ENCODE measurements at places on chromosomes 3 and 15.

DNA sequence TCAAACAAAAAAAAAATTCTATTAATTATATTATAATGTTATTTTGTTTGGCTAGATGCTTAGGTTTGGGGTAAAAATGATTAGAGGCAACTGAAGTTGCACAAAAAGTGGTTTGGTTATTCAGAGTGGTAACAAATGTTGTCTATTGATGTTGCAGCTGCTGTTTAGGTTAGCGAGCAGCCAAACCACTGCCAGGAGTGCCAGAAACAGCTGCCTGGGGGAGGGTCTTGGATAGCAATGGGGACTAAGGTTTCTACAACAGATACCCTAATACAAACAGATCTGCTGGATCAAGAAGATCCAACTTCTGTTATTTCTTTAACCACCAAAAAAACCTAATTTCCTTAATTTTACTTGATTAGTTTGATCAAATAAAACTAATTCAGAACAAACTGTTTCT, 26.6 kb downstream of the BTLA start:
- no peak for DNase-seq

DNA sequence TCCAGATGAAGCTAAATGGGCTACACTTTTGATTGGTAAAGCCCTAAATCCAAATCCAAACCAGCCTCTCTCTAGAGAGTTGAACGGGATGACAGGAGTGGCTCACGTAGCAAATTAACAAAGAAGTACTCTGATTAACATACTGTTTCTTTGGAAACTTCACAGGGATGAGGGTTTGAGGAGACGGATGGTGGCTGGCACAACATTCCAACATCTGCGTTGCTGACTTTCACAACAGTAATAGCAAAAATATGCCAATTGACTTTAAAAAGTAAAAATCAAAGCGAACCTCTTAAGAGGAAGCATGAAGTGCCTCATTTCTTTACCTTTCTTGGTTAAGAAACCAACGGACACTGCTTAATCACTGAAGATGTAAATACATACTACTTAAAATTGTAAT, 181.4 kb downstream of the TBL1XR1 start:
- DNase-seq = no peak

DNA sequence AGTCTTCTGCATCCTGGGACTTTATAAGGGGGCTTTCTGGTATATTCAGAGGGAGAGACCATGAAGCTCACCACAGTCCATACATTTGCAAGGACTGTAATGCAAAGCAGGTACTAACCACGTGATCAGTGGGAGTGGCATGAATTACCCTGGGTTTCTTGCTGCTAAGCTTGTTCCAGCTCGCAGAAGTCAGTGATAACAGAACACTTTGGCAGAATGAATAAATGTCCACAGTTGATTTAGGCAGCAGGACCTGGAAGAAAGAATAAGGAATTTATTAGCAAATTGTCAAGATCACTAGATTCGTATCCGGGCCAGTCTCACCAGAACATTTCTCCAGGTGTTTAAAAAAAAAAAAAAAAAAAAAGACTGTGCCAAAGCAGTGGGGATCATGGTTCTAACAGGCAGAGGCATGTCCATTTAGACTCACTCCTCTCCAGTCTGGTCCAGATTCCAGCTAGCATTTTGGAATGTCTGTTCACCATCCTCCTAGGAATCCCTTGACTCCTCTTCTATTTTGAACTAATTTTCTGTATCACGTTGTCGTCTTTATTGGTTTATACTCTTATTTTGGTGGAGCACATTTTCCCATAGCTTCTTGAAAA, 24.5 kb downstream of the HHLA2 start:
- no peak for DNase-seq

GRCh38 chr3:170811515-170811914, 58.5 kb downstream of the RPL22L1 start:
- no peak for DNase-seq

DNA sequence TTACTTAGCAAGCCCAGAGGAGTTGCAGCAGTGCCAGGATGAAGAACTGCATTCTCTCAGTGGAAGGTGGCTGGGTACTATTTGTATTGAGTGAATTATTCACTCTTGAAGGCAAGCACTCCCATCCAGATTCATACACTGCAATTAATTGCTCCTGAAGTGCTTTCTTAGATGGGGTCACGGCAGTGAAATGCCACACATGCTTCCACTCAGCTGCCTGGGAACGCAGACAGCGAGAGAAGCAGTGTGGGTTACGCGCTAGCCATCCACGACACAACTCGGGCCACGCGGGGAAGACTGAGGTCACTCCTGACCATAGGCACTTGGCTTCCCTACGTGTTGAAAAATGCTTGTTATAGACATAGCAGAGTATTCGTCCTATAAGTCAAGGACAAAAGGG, 30.8 kb upstream of the LMCD1 start:
- no peak for DNase-seq

DNA sequence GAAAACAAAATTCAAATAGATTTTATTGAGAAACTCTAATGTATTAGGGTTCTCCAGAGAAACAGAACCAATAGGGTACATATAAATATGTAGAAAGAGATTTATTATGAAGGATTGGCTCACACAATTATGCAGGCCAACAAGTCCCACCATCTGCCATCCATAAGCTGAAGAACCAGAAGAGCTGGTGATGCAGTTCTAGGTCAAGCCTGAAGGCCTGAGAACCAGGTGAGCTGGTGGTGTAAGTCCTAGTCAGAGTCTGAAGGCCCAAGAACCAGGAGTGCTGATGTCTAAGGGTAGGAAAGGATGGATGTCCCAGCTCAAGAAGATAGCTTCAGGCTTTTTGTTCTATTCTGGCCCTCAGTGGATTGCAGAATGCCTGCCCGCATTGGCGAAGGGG, 2.6 kb upstream of the NFKBIZ start:
- DNase-seq = no peak

GRCh38 chr15:73950479-73950830, 24.2 kb downstream of the LOXL1 start:
- DNase-seq = peak; percentile 57

- peak; percentile 59 for DNase-seq
Observed at GRCh38 chr3:71784914-71785531, at the start of gene PROK2. PROK2 (minus strand) TSS chr3:71785148; CDS start chr3:71785052, 96 bp downstream.

- DNase-seq = no peak
Observed at GRCh38 chr3:188869628-188870027, 302.1 kb upstream of the TPRG1 start.

GRCh38 chr15:38349251-38349650, 96.6 kb downstream of the SPRED1 start:
- DNase-seq = no peak

GRCh38 chr3:129595544-129596193, 10.8 kb downstream of the PLXND1 start:
- no peak for DNase-seq

Measured in islet precursor cell (in vitro differentiated cells).